Brain (organoid and tissue), 16 donors: ENCODE measurements at places on chromosomes 4 and X. TPM values are rescaled to one million over a fixed set of nuclear protein-coding genes. Genes with fewer than 3 reads are reported as not detected.

Gene UGT2A1
- polyA plus RNA-seq = not detected

Gene ZNF711
- polyA plus RNA-seq = 10.1 TPM

Gene NPY1R
- polyA plus RNA-seq = 0.64 TPM

Gene ARMCX6
- polyA plus RNA-seq = 40.4 TPM
